ENCODE measurements at places on chromosomes 3 and 15. TPM values are rescaled to one million over a fixed set of nuclear protein-coding genes. Genes with fewer than 3 reads are reported as not detected.
A peak's percentile ranks its signal among the peaks of the same experiment; 100 is the strongest.

Gene GHSR
- not detected for total RNA-seq

GRCh38 chr3:126517291-126517951 is at the start of gene UROC1:
Gene UROC1, minus strand, starts transcription at chr3:126517773. Its CDS starts 54 bp downstream, at chr3:126517719.
- peaks cover under 1% of the 10 kb centered on the region for H3K27me3 ChIP-seq
- no peak within 1 kb of the TSS for H3K27ac ChIP-seq
- DNase-seq = no peak
- H3K36me3 ChIP-seq = no peaks in the 10 kb centered on the region

DNA sequence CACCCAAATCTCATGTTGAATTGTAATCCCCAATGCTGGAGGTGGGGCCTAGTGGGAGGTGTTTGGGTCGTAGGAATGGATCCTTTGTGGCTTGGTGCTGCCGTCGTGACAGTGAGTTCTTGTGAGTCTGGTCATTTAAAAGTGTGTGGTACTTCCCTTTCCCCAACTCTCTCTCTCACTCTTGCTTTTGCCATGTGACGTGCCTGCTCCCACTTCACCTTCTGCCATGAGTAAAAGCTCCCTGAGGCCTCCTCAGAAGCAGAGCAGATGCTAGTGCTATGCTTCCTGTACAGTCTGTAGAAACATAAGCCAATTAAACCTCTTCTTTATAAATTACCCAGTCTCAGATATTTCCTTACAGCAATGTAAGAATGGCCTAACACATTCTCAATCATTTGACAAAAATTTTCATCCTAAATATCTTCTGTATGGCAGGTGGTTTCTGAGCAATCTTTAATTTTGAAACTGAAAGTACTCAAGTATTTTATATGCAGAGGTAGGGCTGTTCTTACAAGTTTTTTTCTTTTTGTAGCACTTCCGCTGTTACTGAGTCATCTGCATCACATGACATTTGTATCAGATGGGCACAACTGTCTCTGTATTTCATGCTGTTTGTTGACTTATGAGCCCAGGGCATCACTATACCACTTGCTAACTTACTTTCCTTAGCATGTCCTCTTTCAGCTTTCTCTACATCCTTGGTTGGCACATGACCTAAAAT is 8.8 kb downstream of the RPL39L start:
- H3K4me1 ChIP-seq = no peaks in the 10 kb centered on the region
- H3K36me3 ChIP-seq = peaks cover 48% of the 10 kb centered on the region
- H3K27me3 ChIP-seq = no peaks in the 10 kb centered on the region

GRCh38 chr3:111473550-111473949 is 68.4 kb upstream of the CD96 start:
- no peak overlapping the region for H3K27ac ChIP-seq
- H3K4me1 ChIP-seq = peaks cover 38% of the 10 kb centered on the region
- H3K27me3 ChIP-seq = no peaks in the 10 kb centered on the region
- H3K36me3 ChIP-seq = peaks cover 9% of the 10 kb centered on the region

- no peak overlapping the region for H3K4me3 ChIP-seq
- H3K36me3 ChIP-seq = no peaks in the 10 kb centered on the region
- H3K4me1 ChIP-seq = peaks cover 54% of the 10 kb centered on the region
- no peak overlapping the region for H3K27ac ChIP-seq
- no peaks in the 10 kb centered on the region for H3K27me3 ChIP-seq
- DNase-seq = no peak
These were observed 1033.7 kb downstream of the ROBO1 start for GRCh38 chr3:78734048-78734637.

DNA sequence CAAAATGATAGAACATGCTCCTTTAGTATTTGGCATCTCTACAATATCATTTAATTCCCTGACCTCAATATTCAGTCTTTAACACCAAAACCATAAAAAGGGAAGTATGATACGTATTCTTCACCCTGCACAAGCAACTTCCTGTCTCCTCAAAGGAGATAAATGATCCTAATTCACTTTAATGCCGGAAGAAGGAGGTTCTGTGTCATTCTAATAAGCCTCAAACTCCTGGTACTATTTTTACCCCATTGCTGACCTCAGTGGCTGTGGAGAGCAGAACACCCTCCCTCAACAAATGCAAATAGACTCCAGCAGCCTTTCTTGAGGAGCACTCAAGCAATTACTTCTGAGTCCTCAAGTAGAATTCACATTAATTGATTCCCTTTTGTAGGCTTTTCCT is 173.3 kb downstream of the TMEM108 start:
- peaks cover 3% of the 10 kb centered on the region for H3K36me3 ChIP-seq
- H3K27me3 ChIP-seq = no peaks in the 10 kb centered on the region
- peak overlapping the region; percentile 94 for H3K27ac ChIP-seq
- DNase-seq = no peak

DNA sequence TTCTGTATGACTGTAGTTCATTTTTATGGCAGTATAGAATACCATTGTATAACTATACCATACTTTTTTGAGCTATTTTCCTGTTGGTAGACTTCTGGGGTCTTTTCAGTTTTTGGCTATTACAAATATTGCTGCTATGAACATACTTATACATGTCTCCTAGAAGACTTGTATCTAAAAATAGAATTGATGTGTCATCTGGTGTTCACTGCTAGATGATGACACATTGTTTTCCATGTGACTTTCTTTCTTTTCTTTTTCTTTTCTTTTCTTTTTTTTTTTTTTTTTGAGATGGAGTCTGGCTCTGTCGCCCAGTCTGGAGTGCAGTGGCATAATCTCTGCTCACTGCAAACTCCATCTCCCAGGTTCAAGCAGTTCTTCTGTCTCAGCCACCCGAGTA is 69.8 kb downstream of the SH3GL3 start:
- no peaks in the 10 kb centered on the region for H3K36me3 ChIP-seq
- H3K4me3 ChIP-seq = no peak overlapping the region
- peaks cover 24% of the 10 kb centered on the region for H3K4me1 ChIP-seq
- DNase-seq = no peak

DNA sequence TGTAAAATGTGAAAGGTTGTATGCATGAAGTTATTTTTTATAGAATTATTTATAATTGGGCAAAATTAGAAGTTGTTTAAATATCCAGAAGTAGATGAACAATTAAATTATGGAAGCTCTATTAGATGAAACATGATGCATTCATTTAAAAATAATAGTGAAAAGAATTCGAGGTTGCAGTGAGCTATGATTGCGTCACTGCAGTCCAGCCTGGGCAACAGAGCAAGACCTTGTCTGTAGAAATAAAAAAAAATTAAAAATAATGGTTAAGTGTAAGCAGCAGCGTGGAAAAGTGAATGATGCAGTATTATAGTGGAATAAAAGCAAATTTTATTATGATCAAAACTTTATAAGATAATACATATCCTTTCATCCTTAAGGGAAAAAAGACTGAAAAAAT is 14.3 kb downstream of the BUB1B start:
- H3K27ac ChIP-seq = no peak overlapping the region
- no peaks in the 10 kb centered on the region for H3K4me1 ChIP-seq
- no peak overlapping the region for H3K4me3 ChIP-seq
- peaks cover 64% of the 10 kb centered on the region for H3K36me3 ChIP-seq

DNA sequence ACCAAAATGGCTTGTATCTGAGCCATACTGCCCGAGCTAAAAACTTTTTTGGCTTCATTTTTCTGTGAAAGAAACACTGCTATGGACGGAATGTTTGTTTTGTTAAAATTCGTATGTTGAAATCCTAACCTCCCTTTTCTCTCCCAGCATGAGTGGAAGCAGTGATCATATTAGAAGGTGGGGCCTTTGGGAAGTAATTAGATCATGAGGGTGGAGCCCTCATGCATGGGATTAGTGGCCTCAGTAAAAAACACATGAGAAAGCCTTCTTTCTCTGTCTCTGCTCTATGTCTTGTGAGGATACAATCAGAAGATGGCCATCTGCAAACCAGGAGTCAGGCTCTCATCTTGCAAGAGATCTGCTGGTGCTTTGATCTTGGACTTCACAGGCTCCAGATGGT is 7.4 kb upstream of the FNDC3B start:
- no peaks in the 10 kb centered on the region for H3K27me3 ChIP-seq
- no peak overlapping the region for H3K27ac ChIP-seq
- H3K36me3 ChIP-seq = peaks cover 6% of the 10 kb centered on the region
- DNase-seq = no peak
- H3K4me1 ChIP-seq = peaks cover 14% of the 10 kb centered on the region

GRCh38 chr3:76497636-76498035 is 542.3 kb upstream of the ROBO2 start:
- peak overlapping the region; percentile 94 for H3K27ac ChIP-seq
- DNase-seq = peak; percentile 73
- no peak overlapping the region for H3K4me3 ChIP-seq
- peaks cover 16% of the 10 kb centered on the region for H3K4me1 ChIP-seq
- peaks cover 6% of the 10 kb centered on the region for H3K36me3 ChIP-seq
- H3K27me3 ChIP-seq = no peaks in the 10 kb centered on the region

Gene GTF2A2
- total RNA-seq = 130 TPM

DNA sequence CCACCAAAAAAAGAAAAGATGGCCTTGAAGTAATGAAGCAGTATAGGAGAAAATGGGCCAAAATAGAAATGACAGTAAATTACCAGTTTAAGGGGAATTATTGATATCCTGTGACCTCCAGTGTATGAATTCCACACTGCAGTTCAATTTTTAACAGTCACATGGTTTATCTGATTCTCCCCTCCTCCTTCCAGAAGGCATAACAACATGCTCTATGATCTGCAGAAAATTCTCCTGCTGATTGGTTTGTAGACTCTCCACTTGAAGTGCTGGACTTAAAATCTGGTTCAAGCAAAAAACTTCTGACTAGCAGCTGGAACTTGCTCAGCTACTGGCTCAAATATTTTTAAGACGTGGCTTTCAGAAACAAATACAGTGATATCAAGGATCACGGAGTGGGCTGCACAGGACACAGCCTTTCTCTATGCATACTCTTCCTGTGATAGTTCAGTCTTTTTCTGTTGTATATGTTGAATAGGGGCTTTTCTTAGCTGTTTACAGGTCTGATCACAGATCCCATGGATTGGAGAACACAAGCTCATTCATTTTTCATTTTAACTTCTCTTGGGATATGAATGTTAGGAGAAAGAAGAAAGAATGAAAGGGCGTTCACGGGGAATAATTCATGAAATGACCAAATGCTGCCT is 211.5 kb downstream of the LSAMP start:
- H3K4me1 ChIP-seq = no peaks in the 10 kb centered on the region
- no peaks in the 10 kb centered on the region for H3K27me3 ChIP-seq
- no peak for DNase-seq
- H3K27ac ChIP-seq = no peak overlapping the region
- H3K36me3 ChIP-seq = no peaks in the 10 kb centered on the region

Data from WTC11 (cell line).